ENCODE measurements at places on chromosomes 11 and 22. TPM values are rescaled to one million over a fixed set of nuclear protein-coding genes. Genes with fewer than 3 reads are reported as not detected.
A peak's percentile ranks its signal among the peaks of the same experiment; 100 is the strongest.

GRCh38 chr11:129894278-129895125, 876 bp downstream of the NFRKB start:
- no peak for DNase-seq

DNA sequence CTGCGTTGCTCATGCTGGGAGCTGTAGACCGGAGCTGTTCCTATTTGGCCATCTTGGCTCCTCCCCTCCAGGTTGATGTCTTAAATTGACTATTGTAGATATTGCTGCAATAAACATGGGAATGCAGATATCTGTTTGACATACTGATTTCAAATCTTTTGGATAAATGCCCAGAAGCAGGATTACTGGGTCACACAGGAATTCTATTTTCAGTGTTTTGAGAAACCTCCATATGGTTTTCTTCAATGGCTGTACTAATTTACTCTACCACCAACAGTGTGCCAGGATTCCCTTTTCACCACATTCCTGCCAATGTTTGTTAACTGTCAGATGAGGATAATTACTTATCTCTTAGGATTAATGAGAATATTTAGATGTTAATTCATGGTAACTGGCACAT, 467.0 kb downstream of the LUZP2 start:
- DNase-seq: no peak

The LRRC32 gene
- total RNA-seq: 27.3 TPM

- no peak for DNase-seq
These were observed 1.6 kb upstream of the TBX1 start for GRCh38 chr22:19758896-19759426.

DNA sequence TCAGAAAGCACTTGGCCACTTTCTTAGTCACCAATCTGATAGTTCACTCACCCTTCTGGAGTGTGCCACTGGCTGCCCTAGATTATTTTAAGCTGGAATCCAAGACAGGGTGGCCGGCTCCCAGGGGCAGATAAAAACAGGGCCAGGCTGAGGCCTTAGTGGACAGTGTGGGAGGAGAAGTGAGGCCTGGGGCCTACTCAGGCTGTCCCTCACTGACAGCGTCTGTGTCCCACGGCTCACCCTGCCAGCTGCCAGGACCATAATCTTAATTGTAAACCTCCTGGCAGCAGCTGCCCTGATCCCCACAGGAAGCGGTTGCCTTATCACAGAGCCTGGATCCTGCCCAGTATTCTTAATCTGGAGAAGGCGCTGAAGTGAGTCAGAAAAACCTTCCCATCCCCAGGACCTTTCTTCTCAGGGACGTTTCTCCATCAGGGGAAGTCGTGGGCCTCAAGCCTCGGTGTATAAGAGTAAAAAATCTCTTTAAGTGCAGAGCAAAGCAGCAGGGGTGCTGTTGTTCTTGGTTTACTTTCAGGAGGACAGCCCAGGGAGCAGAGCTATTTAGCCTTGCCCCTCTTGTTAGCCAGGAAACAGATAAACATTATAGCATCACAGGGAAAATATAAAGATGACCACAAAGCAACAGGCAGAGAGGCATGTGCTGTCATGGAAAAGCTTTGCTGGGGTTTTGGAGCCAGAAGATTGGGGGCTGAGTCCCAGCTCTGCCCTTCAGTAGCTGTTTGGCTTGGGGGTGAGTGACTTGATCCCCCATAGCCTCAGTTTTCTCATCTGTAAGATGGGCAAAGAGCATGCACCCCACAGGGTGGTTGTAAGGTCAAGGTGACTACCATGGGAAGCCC, 39.6 kb downstream of the TSPAN18 start:
- peak; percentile 72 for DNase-seq

The MAP4K2 gene
- 9.1 TPM for total RNA-seq
